NK-92 treated with Interleukin-12 subunit alpha and Interleukin-12 subunit beta, amount 100 ng/mL, for 24 hours (cell line): ENCODE measurements at places on chromosomes 3 and 15.

DNA sequence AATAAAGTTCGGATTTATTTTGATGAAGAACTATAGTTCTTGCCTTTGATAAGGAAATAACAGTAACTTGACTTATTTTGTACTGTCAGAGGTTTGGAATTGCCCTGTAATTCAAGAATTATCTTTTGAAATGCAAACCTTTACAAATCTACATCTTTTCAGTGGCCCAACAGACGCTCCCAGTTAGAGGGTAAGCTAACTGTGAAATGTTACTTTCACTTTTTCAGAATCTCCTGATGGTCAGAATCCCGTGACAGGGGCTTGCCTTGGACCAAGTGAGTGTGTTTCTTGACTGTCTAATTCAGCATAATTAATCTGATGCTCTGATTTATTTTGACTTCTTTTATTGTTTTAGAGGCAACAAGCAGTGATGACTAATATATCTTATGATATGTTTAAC is 262.5 kb downstream of the PLOD2 start:
- no peak for DNase-seq

- no peak for DNase-seq
Measured at GRCh38 chr3:146464005-146464595, 5.3 kb downstream of the PLSCR2 start.

- no peak for DNase-seq
Measured at GRCh38 chr3:174295306-174296092, 563.6 kb upstream of the NAALADL2 start.

- no peak for DNase-seq
Measured at GRCh38 chr3:4751502-4752101, 227.6 kb upstream of the BHLHE40 start.

GRCh38 chr3:183375337-183375736 is 53.1 kb downstream of the MCF2L2 start:
- no peak for DNase-seq

- no peak for DNase-seq
Measured at GRCh38 chr3:59411186-59411585, 361.4 kb upstream of the CFAP20DC start.

GRCh38 chr3:42214064-42214463 is 51.9 kb downstream of the CCK start:
- no peak for DNase-seq

DNA sequence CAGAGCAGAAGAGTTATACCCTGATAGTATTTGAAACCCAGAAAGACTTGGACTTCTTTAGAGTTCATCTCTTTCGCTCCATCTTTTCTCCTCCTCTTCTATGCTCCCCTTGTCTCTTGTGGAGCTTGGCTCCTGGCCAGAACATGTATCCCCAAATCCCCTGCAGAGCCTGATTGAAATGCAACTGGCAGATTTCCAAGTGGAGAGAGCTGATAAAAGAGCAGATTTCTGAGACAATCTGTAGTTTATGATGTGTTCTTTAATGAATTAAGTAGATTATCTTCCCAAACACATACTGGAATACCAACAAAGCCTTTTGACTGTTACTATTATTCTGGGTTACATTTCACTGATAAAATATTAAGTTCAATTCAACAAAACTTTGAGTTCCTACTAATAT is 33.4 kb downstream of the UNC13C start:
- DNase-seq: no peak

GRCh38 chr15:36584511-36584910 is 5.1 kb downstream of the CDIN1 start:
- no peak for DNase-seq

DNA sequence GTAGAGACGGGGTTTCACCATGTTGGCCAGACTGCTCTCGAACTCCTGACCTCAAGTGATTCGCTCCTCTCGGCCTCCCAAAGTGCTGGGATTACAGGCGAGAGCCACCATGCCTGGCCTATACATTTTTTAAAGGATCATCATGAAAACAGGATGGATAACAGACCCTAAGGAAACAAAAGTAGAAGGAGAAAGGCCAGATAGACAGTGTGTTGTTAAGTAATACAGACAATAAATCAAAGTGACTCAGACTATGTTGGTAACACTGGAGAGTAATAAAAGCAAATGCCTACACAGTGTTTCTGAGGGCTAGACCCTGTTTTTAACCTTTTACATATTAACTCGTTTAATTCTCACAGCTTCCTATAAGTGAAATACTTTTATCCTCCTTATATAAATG is 133.8 kb upstream of the MCTP2 start:
- no peak for DNase-seq

DNA sequence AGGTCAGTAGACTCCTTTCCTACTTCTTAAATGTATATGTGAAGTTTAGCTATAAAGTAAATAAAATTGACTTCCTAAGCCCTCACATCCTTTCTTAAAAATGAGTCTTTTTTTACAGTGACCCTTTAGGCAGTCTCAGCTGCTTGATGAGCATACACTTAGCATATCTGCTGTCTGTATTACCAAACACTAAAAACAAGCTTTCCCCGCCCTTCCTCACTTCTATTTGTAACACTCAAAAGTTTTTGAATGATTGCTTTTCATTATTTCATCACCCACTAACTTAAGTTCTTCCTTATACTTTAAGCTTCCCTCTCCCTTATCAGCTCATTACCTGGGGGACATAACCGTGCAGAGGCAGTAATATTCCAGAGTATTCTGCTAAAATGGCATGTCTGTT is 89.4 kb downstream of the PLOD2 start:
- no peak for DNase-seq

- no peak for DNase-seq
Measured at GRCh38 chr3:193853511-193854219, 260.7 kb downstream of the OPA1 start.

- DNase-seq: no peak
Measured at GRCh38 chr3:156389449-156389950, 165.4 kb downstream of the SSR3 start.

DNA sequence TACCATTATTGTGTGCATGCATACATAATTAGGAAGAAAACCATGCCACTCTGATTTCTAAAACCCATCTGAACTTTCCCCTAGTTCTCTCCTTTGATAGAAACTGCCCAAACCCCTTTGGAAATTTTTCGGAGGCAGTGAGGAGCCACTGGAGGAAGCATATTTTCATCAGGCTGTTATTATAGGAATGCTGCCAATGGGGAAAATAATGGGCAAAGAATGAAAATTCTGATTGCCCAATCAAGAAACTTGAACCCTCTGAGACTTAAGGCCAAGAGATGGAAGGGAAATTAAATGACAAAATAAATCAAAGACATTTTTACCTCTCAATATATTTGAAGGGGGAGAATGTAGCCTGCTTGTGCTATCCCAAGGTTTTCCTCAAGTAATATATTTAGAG is 376.0 kb upstream of the PDZRN3 start:
- DNase-seq: no peak

DNA sequence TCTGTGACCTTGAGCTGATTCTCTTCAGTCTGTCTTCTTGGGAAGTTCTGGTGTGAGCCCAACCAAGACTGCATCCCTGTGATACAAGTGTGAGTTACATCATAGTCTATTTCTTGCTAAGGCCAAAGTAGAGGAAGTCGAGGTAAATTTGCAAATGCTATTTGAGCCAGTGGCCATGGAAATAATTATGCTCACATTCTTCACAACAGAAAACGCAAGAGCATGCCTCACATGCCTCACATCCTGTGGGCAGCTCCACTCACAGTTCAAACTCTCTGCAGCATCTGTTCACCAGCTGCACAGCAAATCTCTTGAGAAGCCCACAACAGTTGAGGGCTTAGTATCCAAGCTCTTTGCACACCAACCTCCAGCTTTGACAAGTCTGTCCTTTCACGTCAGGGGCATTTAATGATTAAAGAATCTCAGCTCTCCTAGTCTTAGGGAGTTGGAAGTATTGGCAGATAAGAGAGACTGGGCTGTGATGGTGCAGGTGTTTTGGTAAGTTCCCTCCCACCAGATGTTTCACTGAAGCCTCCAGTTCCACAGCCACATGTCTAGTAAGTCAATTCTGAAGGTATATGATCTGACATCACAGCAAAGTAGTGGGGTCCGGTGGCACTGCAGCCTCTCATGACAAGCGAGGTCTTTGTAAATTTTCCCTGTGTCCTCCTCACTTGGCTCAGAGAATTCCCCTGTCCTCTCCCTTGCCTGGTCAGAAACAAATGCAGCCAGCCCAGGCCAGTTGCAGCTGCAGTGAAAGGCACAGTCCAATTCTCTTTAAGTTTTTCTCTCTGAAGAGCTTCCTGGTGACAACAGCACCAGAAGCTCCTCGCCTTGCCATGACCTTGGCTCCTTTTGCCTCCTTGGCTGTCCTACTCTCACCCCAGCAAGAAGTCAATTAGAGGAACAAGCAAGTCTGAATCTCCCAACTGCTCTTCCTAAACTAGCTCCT is 166.1 kb downstream of the SSR3 start:
- no peak for DNase-seq

GRCh38 chr3:8882171-8882593 is 81.1 kb downstream of the RAD18 start:
- DNase-seq: no peak

GRCh38 chr3:170309046-170309445 is 48.5 kb upstream of the SKIL start:
- no peak for DNase-seq

DNA sequence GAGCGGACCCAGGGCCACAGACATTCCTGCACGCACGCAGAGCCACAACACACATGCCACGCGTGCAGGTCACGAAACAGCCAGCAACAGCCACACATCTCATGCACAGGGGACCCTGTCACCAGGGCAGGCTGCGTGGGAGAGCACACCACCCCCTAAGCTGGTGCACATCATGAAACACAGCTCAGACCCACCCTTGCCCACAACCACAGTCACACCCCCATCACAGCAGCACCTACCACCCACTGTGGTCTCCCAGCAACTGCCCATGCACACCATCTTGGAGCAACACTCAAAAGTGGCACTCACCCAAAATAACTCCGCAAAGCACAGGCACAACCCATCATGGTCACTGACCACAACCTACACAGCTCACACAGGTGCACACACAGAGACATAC is 75.7 kb downstream of the OCA2 start:
- DNase-seq: no peak

DNA sequence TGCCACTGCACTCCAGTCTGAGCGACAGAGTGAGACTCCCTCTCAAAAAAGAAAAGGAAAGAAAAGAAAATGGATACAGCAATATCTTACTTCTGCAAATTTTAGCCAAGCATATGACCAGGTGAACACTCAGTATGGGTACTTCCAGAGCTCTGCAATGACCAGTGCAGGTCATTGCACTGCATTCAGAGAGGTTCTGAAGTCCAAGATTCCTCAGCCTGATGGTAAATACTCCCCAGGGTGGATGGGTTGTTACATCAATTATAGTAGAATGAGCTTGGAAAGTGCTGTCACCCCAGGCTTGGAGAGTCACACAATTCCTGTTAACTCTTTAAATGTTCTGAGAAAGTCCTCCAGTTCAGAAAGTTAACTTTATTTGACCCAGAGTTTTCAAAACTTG is 103.7 kb downstream of the RPLP1 start:
- DNase-seq: no peak

GRCh38 chr3:138093721-138094120 is 21.7 kb downstream of the DZIP1L start:
- no peak for DNase-seq

- no peak for DNase-seq
Measured at GRCh38 chr3:148605521-148605920, 92.2 kb upstream of the AGTR1 start.

DNA sequence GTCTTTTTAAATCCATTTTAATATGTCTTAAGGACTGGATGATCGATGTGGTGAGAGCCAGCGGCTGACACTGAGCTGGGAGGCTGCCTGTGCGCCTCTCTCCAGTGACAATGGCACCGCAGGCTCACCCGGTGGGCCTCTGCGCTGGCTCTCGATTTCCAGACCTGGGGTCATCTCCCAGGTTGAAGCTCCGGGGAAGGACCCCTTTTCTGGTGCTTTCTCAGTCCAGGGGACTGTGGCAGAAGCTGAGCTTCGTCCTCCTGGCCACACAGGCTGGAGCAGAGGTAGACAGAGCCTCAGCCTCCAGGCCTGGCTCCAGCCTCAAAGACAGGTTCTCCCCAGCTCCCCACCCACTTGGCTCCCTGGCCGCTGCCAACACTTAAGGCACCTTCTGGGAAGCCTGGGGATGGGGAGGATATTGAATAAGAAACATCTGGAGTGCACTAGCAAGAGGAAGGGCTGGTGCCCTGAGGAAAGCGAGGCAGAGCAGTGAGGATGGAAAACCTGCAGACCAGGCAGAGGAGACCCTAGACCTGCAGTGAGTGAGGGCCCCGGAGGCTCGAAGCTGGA is 154.2 kb upstream of the SMAD3 start:
- DNase-seq: no peak

DNA sequence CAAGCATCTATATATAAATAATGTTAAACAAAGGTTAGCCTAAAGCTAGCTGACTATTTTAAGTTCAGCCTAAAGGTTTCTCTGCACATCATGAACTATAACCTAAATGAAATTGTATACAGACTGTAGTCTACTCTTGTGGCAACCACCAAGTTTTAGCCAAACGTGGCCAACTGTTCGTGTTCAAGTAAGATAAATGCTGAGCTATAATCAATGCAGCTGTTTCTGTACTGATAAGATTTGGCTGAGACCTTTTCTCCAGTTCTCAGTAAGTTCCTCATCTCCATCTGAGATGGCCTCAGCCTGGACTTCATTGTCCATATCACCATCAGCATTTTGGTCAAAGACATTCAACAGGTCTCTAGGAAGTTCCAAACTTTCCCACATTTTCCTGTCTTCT is 43.7 kb upstream of the IGSF10 start:
- DNase-seq: no peak

GRCh38 chr3:55484801-55485791 is 2.0 kb downstream of the WNT5A start:
- no peak for DNase-seq

GRCh38 chr15:86773736-86774135 is 694.1 kb downstream of the AGBL1 start:
- no peak for DNase-seq

DNA sequence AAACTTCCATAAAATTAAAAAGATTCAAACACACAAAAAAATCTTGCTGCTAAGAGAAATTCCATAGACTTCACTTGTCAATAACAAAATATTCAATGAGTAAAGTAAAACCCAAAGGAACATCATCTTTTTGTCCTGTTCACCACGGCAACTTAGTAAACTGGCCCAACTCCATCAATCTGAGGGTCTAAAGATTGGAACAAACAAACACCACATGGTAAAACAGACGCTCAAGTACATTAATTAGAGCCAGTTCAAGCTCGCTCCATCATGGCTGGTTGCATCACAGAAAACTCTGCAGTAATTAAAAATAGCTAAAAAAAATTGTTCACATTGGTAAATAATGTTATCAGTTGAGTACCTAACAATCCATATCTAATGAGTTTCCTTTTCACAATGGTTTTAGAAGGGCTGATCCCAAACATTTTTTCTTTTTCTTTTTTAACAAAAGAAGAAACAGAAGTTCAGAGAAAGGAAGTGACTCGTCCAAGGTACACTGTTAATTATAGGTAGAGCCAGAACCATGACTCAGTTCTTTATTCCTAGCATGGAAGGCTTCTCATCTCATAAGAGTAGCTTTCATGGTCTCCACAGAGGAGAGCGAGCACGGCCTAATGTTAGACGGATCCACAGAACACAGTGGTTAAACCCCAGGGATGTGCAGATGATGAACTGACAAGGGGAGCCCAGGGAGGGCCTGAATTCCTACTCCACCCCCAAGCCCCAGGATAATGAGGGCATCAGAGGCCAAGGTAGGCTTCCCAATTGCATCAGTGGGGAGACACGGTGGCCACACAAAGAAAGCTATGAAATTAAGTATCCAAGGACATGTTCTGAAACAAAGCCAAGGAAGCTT is 79.2 kb upstream of the ARHGEF3 start:
- DNase-seq: no peak
